Activated T-helper 1 cell treated with anti-CD3 and anti-CD28 coated beads, Interleukin-2, amount 50 U/mL, for 16 hours (primary cell): ENCODE measurements at places on chromosomes 2 and 18.

- DNase-seq: no peak
Observed at GRCh38 chr2:37873229-37873628, 51.9 kb upstream of the RMDN2 start.

DNA sequence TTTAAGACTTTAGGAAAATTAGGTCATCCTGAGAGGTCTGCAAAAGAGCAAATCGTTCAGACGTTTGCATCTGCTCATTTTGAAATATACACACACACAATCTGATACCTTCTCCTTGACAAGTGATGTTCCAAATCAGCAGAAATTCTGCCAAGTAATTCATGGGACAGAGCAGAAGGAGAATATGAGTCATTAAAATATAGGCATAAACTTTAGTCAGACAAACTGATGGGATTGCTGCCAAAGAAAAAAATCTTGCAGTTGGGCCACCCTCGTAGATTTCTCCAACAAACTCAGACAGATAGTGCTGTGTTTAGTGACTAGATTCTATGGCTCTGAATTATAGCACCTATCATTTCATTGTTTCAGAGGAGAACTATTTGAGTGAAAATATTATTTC lies 336.3 kb downstream of the NYAP2 start:
- DNase-seq: no peak

DNA sequence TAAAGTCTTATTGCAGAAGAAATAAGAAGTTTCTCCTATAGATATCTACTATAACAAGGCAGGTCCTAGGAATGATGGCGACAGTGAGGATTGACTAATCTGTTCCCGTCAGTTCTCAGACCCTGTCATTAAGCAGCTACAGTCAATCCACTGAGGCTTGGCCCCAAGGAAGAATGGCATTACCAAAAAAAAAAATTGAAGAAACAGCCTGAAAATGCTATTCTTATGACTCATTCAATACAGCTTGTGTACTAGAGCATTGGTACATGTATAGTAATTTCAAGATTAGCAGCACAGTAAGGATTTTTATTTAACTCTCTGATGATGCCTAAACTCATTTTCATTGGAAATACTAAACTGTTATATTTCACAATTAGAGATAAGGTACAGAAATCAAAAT lies 1096.1 kb upstream of the NXPH2 start:
- no peak for DNase-seq

DNA sequence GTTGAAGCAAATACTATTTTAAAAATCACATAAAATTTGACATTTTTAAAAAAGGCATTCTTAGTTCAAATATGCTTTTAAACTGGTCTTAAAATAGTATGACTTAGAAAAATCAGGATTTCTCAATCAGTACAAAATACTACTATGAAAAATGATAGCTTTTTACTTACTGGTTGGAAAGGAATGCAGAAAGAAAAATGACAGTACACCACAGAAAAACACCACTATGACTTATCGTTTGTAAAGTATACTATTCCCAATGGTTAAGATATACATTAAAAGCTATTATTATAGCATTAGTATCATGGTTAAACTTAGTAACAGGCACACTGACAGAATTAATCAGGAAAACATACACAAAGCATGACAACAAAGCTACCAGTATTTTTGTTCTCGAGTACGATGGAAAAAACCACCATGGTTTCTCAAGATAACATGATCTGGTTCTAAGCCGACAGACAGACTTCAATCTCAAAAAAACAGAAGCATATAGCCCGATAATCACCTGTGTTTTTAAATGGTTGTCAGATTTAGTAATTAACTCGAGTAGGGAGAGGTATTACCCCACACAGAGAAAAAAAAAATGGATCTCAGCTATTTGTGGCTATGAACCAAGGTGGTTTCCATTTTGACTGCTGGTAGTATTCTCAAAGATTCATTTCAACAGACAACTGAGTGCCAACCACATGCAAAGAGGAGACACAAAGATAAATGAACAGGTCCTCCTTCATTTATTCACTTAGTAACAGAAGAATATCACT lies 39.1 kb downstream of the CUL3 start:
- DNase-seq: no peak

DNA sequence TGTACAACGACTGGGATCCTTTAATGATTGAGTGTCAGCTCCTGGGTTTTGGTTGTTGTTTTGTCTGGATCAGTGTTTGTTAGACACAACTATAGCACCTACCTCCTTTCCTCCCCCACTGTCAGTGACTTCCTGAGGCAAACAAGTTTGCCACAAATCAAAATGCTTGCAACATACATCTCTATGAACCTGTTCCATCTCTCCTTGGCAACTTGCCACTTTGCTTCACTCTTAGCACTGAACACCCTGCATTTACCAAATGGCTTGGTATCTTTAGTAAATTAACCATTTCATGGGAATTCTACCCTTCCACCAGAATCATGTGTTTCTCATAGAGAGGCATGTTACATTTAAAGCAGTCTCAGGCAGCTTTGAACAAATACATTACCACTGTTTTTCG lies 301.1 kb upstream of the TANK start:
- DNase-seq: no peak

DNA sequence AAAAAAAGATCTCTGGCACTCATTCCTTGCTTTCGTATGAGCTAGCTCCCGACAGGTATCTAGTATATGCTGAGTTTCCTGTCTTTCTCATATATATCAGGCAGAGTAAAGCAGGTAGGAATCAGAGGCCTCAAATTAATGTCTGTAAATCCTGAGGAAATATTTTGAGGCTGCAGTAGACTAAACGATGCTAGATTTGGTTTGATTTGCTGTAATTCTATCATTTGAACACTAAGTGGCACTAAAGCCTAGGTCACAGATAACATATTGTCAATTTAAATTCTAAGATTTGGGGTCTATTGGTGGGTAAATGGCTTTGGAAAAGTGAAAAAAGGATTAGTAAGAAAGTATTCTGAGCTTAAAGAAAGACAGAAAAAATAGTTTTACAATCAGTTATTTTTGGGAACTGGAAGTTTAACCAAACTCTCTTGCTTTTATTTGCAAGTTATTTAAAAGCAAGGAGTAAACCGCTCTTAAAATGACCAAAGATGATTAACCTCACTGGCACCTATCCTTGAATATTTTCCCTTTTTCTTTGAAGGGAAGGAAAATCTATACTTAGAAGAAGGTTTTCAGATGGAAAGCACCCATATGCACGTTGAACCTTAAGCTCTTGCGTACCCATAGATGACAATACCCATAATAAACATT lies 37.6 kb upstream of the SLC4A10 start:
- DNase-seq: no peak

- no peak for DNase-seq
Observed at GRCh38 chr2:197673606-197674005, 1.8 kb downstream of the RFTN2 start.

- no peak for DNase-seq
Observed at GRCh38 chr2:157644776-157645175, 16.1 kb upstream of the ACVR1C start.

- no peak for DNase-seq
Observed at GRCh38 chr2:194566907-194567660, 1089.9 kb upstream of the SLC39A10 start.

DNA sequence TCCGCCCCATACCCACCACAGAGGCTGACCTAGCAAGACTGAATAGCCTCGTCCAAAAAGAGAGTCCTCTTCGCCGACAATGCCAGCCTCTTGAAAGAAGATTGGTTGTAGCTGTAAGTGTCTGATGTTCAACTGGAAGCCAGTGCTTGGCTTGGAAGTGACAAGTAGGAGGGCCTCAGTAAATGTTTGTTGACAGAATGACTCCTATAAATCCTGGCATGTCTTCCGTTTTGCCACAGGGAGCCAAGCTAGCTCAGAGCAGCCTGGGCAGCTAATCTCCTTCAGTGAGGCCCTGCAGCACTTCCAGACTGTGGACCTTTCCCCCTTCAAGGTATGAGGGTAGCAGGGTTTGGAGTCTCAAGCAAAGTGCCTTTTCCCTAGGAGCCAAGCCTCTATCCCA lies 14.9 kb downstream of the ELMOD3 start:
- DNase-seq: no peak

DNA sequence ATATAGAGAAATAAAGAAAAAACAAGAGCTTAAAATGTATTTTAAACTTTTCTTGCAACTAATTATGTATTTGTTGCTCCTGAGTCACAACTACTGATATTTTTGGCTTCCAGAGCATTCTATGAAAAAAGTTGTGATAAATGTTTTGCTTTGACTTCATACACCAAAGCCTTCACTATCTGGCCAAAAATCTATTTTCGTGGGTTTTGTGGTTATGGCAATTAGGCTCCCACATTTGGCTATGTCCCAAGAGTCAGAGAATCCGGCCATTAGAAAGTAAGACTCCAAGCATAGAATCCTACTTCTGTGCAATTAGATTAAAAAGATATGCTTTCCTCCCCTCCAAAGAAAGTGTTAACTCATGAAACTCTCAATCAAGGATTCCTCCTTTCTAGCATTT lies 1456.1 kb upstream of the ACVR2A start:
- DNase-seq: no peak

DNA sequence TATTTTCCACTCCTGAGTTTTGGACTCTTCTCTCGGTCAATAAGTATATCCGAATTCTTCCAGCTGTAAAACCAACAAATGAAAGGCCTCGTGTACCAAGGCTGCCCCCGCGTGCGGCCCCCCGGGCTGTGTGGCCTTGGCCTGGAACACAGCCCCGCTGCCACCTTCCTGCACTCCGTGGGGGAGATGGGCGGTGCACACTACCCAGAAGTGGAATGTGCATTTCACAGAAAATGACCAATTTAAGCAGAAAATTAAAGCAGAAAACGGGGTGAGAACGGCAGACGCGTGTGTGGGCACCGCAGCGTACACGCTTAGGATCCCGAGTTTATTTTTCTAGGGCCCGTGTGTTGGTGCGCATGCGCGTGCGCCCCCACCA lies 34.4 kb upstream of the ZNF516 start:
- DNase-seq: no peak

DNA sequence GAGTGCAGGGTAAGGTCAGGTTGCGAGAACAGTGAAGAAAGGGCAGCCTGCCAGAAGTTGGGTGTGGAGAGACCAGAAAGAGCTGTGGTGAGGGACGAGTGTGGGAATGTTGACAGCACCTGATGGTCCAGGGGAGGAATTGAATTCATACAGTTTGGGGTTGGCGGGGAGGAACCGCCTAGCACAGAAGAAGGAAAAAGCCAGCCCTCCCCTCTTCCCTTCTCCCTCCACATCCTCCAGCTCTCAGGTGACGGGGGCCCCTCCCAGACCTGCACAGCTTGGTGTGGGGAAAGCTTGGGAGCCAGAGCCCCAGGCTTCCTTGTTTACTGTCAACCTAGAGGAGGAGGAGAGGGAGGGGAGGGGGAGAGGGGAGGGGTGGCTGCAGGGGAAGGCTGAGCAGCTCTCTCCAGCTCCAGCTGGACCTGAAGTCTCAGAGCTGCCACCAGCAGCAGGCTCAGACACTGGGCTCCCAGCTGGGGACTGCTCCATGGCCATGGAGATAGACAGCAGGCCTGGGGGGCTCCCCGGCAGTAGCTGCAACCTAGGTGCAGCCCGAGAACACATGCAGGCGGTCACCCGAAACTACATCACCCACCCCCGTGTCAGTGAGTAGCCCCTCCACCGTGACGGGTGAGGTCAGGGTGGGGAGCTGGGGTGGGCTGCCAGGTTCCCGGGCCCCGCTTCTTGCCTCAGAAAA lies at the start of gene ATP6V1B1:
Gene ATP6V1B1 (plus strand): TSS at position 433 of the 697 bp plus-strand sequence. CDS start 55 bp downstream, at position 488.
- no peak for DNase-seq

DNA sequence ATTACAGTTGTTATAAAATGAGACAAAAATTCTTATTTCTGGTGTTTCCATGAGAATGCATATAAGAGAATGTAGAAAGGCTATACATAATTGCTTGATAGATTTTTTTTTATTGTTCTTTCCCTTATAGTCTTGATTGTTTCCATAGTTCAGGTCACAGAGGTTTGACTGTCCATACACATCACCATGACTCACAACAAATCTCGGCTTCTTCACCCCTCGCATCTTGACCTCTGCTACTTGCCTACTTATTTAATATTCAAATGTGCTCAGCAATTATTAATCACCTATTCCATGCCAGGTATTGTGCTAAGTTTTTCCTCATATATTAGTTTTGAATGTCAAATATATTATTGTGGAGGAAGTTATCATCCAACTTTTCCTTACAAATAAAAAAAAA lies 789.6 kb downstream of the RNF144A start:
- DNase-seq: no peak

- DNase-seq: no peak
Observed at GRCh38 chr18:63399300-63399699, 23.0 kb downstream of the VPS4B start.

DNA sequence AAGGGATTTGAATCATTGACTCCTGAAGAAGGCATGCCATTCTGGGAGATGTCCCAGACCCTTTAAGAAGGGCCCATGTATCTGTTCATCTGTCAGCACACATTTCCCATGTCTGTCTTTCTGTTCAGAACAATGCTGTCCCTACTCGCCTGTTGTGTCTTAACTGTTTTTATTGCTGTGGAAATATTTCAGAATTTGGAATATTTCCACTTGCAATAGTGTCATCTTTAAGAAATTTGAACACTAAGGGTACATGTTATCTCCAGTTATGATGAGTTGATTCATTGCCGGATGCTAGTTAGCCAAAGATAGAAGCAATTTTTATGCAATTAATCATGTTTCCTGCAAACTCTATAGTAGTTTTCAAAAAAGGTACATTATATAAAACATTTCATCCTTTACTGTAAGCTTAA lies 36.9 kb upstream of the NT5C1B start:
- no peak for DNase-seq

- no peak for DNase-seq
Observed at GRCh38 chr18:45335282-45336043, 279.8 kb upstream of the SLC14A2 start.

DNA sequence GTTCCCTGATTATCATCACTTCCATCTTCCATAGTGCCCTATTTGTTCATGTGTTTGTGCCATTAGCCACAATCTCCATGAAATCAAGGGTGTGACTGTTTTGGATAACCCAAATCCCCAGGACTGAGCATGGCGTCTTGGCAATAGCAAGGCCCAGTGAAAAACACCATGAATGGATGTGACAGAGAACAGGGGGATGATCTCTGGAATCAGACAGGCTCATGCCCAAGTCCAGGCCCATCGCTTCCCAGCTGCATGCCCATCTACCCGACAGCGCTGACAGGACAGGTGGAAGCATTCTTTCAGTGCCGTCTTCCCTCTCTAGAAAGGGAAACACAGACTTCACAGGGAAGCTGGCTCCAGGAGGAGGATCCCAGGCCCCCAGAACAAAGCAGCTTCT lies 50.0 kb downstream of the HDLBP start:
- DNase-seq: no peak

DNA sequence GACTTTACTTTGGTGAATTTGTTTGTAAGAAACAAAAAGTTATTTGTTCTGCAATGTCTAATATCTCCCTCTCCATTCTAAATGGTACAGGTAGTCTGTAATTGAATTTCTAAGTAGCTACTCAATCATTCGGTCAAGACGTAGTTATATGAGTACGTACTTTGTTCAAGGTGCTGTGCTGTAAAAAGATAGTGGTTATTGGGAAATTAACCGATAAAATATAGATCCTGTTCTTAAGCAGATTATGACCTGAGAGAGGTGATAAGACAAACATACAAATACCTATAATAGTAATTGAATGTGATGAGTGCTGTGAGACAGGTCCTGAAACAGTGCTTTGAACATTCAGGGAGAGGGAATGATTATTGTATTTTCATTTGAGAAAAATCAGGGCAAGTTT lies 7.1 kb downstream of the NCOA1 start:
- DNase-seq: no peak
